ENCODE measurements at places on chromosomes 3 and 15.
A peak's percentile ranks its signal among the peaks of the same experiment; 100 is the strongest.

DNA sequence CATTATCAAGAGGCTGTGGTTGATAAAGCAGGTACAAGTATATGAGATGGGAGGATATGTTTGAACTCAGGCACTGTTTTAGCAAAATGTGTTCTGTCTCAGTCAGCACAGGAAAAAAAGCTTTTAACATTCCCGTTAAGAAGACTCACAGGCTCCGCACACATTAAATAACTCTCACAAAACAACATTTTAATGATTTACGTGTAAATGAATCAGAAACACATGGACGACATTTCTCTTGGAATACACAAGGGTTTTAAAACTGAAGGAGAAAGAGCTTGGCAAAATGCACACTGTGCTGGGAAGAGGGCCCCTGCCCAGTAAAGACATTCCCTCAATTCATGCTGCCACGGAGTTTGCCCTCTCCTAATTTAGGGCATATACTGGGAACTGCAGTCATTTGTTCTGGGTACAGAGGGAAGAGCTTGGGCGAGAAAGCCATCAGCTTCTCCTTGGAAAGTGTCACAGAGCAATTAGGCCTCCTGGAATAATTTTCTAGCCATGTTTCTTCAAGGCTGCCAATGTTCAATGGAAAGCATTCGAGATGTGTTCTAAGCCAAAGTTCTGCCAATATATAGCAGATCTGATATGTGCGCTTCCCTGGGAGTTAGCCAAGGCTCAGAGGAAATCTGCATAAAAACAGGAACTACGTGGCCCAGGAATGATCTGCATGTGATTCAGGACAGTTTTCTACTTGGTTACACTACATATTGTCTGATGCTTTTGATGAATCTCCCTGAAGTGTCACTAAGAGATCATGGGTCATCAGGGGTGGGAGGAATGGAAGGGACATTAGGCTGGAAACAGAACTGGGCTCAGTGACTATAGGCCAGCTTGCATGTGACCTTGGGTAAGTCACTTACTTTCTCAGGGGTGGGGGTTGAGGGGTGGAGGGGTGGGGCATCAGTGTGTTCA, 2.2 kb upstream of the MASP1 start:
- DNase-seq: no peak

DNA sequence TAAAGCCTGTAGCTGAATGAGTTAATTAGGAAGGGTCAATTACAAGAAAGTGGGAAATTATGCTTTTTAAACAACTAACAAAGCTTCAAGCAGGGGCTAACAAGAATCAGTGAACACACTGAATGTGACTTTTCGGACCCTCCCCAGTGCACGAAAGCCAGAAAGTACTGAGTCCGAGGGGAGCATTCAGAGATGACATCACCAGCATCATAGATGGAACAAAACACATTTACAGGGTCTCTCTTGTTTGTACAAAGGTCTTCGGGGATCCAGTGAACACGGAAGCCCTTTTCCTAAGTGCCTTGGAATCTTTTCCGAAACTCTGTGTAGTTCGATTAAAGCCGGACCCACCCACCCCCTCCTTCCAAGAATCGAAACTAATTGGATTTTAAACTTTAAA, 829 bp downstream of the DCP1A start:
- no peak for DNase-seq

DNA sequence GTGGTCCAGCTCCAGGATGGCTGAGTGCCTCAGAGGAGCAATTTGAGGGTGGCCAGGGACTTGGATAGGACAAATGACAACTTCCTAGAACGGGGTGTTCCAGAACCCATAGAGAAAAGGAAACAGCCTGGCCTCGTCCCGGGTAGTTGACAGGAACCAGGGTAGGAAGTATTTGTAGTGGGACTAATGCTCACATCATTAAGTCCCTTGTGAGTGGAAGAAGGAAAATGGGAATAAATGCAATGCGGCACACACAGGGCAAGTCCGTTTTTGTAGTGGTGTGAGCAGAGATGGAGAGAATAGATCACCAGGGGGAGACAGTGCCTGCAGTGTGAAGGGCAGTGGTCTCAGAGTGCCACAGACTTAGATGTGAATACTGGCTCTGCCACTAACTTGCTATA, 19.6 kb downstream of the TIMP4 start:
- peak; percentile 53 for DNase-seq

- DNase-seq: no peak
Observed at GRCh38 chr3:141087778-141088130, 36.6 kb downstream of the SPSB4 start.

DNA sequence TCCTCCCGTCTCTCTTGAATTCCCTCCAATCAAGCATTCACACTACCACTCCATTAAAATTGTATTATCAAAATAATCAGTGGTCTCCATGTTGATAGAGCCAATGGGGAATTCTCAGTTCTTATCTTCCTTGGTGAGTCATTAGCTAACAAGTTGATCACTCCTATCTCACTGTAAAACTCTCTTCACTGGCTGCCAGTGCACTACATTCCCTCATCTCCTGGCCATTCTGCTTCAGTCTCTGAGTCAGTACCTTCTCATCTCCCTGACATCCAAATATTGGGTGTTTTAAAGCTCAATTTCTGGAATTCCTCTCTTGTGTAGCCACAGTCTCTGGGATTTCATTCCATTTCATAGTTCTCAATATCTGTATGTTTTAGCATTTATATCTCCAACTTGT, 175.2 kb downstream of the ALDH1A2 start:
- DNase-seq: no peak

DNA sequence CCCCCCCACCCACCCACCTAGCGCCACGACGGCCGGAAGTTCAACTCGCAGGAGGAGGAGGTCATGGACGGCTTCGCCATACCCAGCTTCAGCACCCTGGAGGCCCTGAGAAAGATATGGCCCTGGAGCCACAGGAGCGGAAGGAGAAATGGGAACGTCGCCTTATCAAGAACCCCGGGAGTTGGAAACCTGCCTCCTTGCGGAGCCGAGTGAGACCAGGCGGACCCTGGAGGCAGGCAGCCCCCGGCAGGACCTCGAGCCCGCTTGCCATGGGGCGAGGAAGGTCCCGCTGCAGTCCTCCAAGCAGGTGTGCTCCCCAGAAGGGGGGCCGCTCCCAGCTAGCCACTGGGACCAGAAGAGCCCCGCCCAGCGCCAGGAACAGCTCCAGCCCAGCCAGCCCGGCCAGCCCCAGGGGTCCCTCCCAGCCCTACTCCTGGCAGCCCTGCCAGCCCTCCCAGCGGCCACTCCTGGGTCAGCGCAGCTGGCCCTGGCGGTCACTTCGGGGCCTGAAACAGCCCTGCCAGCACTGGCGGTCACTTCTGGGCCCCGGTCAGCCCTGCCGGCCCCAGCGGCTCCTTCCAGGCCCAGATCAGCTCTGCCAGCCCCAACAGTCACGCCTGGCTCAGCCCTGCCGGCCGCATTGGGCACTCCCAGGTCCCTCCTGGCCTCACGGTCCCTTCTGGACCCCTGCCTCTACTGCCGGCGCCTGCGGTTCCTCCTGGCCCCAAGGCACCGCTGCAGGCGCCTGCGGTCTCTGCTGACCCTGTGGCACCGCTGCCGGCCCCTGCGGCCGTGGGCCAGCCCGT, 10.3 kb upstream of the ROPN1B start:
- no peak for DNase-seq

DNA sequence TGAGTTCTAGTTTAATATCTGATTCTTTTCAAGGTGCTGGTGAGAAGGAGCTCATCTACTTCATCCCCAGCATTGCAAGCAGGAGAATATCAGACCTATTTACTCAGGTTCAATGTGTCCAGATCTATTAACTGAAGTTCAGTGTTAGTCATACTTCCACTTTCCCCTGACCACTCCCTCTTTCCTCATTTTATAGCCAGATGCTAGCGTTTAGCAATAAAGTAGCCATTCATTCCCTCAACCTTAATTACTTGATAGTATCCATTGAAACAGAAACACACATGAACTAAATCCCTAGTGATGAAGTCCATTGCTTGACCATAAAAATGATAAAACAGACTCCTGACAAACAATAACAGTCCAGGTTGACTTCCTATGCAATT, 60.0 kb downstream of the RPL22L1 start:
- DNase-seq: no peak

DNA sequence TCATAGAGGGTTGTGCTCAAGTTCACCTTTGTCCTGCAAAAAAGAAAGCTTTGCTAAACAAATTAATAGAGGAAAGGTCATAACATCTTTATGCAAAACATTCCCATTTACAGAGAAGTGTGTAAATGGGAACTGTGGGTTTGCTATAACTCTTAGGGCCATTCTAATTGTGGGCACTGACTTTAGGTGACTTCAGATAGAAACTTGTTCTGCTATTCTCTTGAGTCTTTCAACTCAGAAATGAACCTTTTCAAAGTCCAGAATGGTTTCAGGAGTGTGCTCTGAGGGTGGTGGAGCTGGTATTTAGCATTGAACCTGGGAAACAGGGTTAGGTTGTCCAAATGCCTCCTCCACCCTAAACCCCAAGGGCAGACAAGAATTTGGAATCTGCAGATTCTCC, 34.0 kb downstream of the SPTSSB start:
- no peak for DNase-seq
